ENCODE measurements at places on chromosomes 7 and 10.

GRCh38 chr7:139230023-139230422 is 1.0 kb upstream of the UBN2 start:
- no peak for DNase-seq

DNA sequence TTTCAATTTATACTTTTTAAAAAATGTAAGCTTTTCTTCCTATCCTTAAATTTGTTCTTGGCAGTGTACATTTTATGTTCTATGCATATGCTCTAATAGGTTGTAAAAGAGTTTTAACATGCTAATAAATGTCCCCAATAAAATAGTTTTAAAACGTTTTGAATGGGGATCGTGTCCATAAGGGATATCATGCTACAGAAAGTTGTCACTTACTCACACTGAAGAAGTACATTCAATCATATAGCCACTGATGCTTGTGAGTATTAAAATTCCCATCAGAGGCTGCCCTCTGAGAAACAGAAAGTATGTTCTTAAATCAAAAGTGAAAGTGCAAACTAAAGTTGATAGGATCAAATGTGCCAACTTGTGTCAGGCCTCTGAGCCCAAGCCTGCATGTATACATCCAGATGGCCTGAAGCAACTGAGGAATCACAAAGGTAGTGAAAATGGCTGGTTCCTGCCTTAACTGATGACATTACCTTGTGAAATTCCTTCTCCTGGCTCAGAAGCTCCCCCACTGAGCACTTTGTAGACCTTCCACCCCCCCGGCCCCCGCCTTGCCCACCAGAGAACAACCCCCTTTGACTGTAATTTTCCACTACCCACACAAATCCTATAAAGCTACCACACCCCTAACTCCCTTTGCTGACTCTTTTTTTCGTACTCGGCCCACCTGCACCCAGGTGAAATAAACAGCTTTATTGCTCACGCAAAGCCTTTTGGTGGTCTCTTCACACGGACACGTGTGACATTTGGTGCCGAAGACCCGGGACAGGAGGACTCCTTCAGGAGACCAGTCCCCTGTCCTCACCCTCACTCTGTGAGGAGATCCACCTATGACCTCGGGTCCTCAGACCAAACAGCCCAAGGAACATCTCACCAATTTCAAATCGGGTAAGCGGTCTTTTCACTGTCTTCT is 877 bp upstream of the NOD1 start:
- no peak for DNase-seq

DNA sequence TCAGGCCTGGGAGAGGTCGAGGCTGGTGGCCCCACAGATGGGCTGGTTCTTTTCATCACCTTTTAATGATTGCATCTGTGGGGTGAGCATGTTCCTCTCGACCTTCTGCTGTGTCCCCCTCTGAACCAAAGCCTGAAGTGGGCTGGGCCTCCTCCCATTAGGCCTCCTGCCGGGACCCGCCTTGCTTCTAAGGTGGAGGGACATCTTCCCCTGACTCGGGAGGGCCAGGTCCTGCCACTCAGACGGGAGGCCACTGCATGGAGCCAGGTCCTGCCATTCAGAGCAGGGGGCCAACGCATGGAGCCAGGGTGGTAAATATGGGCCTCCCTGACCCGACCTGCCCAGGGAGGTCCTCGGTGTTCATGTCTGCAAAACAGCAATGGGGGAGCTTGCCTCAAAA is 188.4 kb downstream of the EBF3 start:
- DNase-seq = no peak

DNA sequence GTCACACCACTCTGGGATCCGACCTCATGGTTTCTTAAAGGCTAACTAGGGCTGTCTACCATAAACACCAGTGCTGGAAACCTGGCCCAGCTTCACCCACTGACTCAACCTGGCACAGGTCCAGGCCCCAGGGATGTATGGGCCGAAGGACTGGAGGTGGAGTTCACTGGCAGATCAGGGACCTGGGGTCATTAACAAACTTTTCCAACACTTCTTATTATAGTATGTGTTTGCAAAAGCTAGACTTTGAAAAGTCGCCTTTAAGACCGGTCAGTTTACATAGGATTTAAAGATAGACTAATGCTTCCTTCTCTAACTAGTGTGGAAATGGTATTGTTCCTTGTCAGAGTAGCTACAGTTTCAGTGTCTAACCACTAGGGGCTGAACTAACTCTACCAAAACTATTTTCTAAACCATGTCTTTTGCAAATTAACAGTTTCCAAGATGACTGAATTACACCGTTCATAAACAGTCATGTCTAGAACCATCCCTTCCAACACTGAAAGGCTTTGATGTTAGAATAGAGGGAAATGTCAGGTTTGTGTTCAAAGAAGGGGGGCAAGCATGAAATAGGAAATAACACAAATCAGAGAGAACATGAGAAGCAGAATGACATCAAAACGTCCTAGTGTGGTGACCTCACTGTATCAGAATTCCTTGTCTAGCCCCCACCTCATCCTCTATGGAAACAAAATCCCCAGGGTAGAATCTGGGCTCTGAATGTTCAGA is 29.7 kb downstream of the STN1 start:
- peak; percentile 46 for DNase-seq

DNA sequence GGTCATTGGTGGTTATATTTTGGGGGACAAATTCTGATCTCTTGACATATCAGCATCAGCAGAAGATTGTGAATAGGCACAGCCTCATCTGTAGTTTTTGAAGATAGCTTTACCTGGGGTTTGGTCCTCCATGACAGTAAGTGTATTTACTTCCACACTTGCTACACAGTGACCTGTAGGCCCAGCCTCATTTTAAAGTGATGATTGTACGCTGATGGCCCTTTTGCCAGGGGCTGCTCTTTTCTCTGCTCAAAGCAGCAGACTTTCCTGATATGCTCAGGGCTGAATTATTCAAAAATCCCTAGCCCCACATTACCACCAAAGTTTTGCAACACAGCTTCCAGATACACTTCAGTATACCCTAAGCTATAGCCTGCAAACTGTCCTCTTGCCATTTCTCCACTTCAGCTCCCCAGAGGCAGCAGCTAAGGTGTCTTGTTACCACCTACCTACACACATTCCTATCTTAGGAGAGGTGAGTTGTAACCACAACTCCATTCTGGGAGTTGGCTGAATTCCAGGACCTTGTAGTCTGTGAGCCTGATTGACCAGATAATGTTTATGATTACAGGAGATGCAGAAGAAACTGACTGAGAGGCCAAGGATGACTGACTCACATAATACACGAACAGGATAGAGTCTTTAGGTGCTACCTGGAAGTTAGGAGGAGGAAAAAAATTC is 6.0 kb downstream of the ASB4 start:
- no peak for DNase-seq

DNA sequence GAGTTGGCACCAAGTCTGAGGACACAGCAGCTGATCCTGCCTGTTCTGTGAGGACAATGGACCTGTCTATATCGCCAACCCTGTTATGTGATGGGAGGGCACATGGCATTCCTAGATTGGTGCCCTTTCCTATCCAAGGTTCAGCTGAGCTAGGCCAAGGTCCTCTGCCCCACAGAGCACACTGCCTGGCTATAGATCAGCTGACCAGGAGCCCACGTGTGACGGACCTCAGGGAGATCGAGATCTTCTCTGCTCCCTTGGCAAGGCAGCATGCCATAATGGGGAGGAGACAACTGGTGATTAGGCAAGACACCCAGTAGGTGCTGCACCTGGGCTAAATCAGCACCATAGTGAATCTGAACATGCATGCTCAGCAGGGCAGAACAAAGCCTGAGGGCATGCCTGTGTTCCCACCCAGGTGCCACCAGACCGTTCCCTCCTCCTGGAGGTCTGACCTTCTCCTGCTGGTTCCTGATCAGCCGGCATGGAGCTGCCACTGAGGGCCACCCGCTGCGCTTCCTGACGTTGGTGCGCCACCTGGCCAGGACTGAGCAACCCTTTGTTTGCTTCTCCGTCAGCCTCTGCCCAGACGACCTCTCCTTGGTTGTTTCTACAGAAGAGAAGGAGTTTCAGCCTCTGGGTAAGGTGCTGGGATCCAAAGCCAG is 93.7 kb downstream of the WDFY4 start:
- no peak for DNase-seq

DNA sequence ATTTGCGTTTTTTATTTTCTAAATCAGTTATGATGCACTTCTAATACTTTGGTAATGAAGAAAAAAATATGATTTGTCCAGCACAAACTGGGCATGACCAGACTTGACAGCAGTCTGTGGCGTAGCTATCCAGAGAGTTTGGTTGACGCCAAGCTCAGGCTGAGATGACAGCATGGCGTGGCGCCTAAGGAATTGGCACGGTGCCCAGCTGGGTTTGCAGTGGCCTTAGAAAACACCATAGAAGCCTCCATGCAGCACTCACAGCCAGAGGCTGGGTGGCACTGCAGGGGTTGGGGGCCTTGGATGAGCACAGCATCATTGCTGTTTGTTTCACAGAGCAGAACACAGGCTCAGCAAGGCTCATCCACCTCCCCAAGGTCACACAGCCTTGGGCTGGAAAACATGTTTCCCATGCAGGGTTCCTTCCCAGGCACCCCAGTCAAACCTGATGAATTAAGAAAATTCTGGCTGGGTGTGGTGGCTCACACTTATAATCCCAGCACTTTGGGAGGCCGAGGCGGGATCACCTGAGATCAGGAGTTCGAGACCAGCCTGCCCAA is 88.9 kb downstream of the GTF2IRD1 start:
- no peak for DNase-seq

DNA sequence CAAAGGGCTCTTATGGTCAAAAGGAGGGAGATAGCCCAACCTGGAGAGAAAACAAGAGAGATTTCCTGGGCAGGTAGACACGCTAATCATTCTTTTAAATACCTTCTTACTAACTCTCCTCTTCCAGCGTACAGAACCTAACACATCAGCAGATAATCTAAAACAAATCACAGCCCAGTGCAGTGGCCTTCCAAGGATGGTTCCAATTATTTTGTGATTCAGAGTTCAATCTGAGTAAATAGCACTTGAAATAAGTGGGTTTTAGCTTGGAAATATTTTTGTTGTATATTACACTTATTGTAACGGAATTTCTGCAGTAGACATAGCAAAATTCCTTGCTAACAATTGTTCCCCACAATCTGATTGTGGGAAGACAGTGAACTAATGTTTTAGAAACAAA is 7.3 kb upstream of the IMPDH1 start:
- no peak for DNase-seq

- no peak for DNase-seq
Measured at GRCh38 chr7:101644879-101645278, 15.8 kb upstream of the MYL10 start.

DNA sequence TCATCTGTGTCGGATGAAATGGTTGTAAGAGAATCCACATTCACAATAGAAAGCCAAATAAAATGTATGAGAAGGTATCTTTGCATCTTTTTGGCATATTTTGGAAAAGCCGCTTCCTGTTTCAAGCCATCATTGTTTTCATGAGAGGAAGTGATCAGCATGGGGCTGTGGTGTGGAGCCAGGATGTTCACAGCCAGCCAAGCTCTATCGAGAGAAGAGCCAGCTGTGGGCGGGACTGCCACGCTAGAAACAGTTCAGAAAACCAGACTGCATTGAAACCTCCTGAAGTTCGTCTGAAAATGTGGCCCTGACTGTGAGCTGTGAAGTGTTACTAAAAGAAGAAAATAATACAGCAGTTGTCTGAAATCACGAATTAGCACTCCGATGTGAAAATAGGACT is 21.2 kb upstream of the NPS start:
- no peak for DNase-seq

- no peak for DNase-seq
Measured at GRCh38 chr7:78389022-78389421, 590.4 kb downstream of the PHTF2 start.

- DNase-seq = peak; percentile 33
Measured at GRCh38 chr10:79386637-79387465, 39.6 kb downstream of the PPIF start.

- DNase-seq = no peak
Measured at GRCh38 chr10:4174197-4174596, 389.2 kb upstream of the KLF6 start.

DNA sequence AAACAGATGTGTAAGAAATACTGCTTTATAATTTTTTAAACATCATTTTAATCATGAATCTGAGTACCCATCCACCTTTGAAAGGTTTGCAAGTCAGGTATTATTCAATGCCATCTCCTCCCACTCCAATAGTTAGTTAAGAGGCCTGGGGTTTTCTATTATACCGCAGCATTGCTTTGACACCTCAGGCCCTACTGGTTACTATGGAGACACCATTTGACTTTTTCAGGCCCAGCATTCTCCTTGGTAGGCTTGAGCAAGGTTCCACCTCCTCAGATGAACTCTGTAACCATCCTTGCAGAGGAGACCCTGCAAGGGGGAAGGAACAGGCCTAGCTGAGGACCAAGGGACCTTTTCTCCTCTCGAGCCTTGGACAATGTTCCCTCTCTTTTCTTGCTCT is 326.9 kb upstream of the NPSR1 start:
- no peak for DNase-seq

DNA sequence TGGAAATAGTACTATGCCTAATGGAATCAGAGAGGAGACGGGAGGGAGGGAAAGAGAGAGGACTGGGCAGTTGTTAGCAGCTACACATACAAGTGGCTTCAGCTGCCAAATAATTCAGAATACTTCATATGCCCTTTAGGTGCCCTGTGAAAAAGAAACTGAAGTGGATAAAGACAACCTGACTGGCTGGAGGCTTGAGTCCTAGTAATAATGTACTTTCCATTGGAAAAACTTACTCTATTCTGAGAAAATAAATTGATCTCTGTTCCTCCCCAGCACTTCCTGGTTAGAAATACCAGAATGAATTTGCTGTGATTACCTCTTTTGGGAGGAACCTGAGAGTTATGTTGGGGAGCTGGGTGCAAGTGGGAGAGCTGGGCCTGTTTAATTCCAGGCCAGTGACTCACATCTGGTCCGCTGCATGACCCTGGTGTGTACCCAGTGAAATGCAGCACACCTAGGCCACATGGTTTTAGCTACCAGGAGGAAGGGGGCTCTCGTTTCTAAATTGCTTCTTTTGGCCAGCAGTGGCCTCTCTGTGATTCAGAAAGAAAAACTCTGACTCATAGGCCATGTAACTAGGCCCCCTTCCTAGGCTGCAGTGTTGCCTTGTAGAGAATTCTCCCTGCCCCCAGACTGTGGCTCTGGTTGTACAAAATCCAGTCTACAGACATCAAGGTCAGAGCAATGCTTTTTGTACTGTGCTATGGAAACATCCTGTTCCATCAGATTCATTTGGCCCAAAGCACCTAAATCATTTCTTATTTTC is 6.5 kb downstream of the AGFG2 start:
- DNase-seq = no peak

GRCh38 chr7:74026903-74027682 is 880 bp upstream of the ELN start:
- peak; percentile 80 for DNase-seq

DNA sequence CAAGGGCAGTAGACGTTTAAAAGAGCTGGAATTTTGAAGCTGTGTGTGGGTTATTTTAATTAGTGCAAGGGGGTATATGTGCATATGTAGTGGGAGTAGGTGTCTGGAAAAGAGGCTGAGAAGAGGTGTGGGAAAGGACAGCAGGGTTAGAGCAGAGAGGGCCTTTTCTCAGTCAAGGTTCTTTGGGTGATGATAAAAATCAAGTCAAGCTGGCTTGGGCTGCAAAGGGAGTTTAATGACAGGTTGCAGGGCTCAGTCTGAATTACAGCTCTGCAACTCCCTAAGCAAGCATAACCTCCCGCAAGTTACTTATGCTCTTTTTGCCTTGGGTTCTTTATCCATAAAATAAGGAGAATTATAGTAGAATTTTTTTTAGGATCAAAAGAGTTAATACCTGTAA is 83.5 kb downstream of the RELN start:
- no peak for DNase-seq

GRCh38 chr10:94069884-94070283 is 76.2 kb downstream of the PLCE1 start:
- DNase-seq = no peak

- no peak for DNase-seq
Measured at GRCh38 chr10:130801784-130802183, 509.7 kb downstream of the TCERG1L start.

All from liver (tissue), 10 donors.